HepG2 (cell line): ENCODE measurements at places on chromosomes 2 and 18.

GRCh38 chr2:121895723-121896571 is 140.5 kb downstream of the TSN start:
- no peak for DNase-seq

DNA sequence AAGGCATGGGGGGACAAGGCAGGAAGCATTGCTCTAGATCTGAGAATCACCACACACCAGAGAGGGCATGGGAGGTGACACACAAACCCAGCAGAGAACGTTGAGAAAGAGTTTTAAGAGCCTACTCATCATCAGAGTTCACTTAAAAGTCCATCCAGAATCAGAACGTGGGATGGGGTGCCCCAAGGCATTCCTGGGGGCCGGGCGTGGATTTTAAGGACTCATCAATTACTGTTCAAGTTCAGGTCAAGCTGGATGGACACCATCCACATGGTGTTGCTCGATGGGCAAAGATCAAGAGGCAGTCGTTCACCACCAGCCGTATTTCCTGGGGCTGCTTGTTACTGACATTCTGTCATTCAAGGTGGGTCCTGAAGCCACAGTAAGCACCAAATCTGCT is 34.9 kb downstream of the BCL11A start:
- no peak for DNase-seq

GRCh38 chr18:58900015-58900649 is 35.5 kb downstream of the ZNF532 start:
- no peak for DNase-seq

DNA sequence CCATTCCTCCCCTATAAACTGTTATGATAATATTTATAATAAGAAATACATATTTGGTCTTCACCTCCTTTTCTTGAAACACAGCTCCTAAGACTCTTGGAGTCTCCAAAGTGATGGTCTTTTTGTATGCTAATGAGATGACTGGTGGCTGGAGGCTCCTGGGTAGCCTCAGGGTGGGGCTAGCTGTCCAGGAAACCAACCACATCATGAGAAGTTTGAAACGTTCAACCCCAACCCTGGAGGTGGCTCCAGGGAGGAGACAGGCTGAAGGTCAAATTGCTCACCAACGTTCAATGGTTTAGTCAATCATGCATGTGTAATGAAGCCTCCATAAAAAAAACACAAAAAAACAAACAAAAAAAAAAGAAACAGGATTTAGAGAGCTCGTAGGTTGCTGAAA is 298.7 kb upstream of the MGAT5 start:
- no peak for DNase-seq

DNA sequence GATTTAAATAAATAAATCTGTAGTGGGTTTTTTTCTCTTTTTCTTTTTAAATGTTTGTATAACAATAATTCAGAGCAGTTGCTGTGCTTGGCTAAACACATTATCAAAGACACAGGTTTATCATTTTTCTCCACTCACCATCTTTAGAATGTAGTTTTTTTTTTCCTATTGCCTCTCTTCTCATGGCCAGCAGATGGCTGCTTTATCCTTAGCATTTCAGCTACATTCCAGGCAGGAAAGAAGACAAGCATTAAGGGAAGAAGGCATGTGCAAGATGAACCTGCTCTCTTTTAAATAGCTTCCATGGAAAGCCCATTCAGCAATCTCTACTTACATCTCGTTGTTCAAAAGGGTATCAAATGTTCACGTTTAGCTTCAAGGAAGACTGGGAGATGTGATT is 42.6 kb downstream of the ARHGAP15 start:
- DNase-seq: no peak

- DNase-seq: no peak
Measured at GRCh38 chr2:161133366-161133765, 26.9 kb upstream of the TANK start.

- no peak for DNase-seq
Measured at GRCh38 chr2:33058716-33059470, 112.1 kb downstream of the LTBP1 start.
